ENCODE measurements at places on chromosomes 11 and 22.

DNA sequence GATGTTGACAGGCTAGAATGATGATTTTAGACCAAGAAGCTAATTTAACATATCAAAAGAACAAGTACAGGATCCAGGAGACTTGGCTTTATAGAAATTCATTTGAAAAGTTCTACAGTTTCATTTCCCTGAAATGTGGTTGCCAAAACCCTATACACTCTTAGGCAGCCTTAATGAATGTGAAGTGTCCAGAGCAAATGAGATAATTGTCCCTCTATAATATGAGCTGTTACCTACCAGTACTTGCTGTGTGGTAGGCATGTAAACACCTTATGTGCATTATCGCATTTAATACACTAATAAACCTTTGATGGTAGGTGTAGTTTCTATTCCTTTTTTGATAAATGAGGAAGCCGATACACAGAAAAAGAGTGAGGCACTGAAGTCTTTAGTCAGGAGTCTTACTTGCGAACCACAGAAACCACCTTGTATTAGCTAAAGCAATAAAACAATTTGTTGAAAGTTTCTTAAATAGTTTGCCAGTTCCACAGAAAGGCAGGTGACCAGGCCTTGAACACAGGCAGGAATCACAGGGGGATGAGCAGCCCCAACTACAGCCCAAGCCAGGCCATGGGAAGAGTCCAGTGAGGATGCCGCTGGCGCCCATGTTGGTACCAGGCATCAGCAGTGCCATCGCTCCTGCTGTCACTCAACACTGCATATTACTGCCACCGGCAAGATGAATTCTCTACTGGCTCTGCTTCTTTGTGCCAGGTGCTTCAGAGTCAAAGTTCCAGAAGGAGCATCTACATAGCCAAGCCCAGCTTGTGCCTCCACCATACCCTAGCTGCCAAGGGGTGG lies 81.7 kb downstream of the SWAP70 start:
- no peak for DNase-seq

DNA sequence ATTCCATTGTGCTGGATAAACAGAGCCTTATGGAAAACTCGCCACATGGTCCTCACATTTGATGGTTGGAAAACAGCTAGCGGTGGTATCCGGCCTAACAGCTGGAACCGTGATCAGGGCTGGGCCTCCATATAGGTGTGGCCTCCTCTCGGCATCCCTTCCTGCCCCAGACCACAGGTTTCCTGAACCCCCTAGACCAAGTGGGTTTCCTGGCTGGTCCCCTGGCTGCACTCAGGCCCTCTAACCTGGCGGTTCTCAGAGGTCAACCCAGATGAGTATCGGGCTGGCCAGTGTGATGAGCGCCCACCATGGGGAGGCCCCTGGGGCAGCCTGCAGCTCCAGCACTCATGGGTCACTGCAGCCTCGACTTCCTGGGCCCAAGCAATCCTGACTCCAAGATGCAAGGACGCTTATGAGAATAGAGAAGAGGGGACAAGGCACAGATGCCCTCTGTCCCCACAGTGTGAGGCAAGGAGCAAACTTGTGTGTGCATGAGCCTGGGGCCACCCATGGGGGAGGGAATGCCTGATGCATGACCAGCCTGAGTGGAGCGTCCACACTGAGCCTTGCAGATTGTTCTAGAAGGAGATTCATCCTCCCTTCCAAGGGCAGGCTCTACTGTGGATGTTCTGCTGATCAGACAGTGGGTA lies 53.4 kb upstream of the WNT7B start:
- no peak for DNase-seq

DNA sequence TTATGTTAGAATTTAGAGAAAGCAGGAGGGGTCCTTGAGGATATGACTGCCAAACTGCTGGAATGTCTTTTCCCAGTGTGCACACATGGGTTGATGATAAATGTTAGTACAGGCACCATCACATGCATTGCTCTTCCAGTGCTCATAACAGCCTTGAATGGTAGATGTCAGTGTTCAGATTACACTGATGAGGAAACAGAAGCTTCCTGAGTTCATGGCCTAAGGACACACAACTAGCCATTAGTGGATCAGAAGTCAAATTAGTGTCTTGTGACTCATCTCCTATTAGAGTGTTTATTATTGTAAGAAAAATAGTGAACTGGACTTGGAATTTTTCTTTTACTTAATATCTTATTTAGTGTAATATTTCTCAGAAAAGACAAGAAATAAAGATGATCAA lies 241.5 kb downstream of the DDX10 start:
- DNase-seq = no peak

- no peak for DNase-seq
Measured at GRCh38 chr11:12074529-12075195, 35.7 kb upstream of the MICAL2 start.
